ENCODE measurements at places on chromosomes 2 and 18.

DNA sequence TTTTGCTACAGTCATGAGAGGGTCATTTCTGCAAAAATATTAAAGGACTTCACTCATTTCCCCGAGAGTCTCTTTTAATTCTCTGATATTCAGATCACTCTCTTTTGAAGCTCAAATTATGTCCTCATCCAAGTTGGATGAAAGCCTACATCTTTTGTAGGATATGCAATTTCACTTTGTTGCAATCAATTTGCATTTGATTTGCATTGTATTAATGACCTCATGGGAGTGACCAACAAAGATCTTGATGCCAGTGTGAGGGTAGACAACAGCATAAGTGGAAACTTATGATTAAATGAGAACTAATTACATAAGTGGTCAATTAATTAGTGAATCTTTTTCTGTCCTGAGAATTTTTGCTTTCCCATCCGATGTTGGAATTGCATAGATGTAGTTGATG, 60.3 kb upstream of the UPP2 start:
- no peak for DNase-seq

GRCh38 chr2:206846981-206847834, 81.8 kb downstream of the FASTKD2 start:
- no peak for DNase-seq

DNA sequence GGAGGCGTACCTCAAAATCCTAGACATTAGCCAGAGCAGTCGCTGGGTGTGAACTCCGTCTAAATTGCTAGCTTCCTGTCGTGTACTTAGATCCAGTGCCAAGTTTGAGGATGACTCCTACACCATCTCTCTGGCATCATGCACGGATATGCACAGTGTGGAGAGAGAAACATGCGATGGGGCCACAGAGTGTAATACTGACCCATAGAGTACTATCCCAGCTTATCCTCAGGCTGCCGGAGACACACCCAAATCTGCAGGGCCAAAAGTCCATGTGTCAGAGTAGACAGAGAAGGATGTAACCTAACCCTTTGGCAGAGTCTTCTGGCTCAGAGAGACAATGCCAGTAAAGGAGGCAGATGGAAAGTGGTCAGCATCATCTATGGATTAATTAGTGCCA, 84.2 kb downstream of the ARL4C start:
- no peak for DNase-seq

DNA sequence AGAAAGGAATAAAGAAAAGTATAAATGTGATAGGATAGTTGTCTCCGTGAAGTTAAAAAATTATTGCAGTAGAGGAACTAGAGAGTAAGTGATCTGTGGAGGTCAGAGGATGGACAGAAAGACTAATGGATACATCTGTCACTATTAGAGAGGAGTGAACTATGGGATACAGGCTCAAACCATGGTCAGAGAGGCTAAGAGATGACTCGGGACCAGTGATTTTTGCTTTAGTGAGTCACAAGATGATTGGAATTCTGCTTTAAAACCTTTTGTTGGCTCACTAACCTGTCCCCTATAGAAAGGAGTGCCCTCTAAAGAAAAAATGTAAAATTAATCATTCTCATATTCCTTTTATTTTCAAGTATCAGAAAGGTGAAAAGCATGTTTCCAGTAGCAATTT, 30.3 kb downstream of the ALMS1 start:
- DNase-seq, result no peak

DNA sequence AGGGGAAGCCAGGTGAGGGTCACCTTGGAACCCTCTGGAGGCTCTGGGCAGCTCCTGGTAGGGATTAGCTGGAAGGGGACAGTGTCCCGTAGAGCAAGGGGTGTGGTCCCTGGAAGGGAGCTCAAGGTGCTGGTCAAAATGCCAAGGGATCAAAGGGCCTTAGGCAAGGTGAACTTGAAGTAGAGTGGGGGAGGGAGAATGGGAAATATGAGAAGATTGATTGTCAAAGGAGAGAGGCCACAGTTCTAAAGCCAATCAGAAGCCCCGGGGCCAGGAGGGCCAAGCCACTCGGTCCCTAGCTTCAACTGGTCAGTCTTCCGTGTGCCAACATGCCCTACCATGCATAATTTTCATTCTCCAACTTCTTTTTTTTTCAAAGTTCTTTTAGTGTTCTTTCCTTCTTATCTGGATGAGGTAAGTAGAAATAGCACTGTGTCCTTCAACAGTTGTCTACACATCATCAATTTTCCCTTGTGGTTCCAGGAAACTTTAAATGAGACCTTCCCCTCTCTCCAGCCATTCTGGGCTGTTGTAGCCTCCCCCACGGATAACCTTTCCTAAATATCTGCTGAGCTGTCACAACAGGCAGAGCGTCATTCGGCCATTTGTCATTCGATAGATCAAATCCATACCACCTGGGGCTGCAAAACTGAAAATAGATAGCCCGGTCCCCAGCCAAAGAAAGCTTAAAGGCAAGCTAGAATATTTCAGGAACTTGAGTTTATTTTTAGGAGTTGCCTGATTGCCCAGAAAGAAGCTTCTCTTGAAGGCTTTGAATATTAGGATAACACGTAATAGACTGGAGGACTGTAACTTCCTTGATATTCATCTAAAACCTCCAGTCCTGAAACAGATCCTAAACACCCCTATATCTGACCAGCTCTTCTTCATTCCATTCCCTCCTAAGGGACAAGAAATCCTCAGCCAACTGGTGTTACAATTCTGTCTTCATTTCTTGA, 83.3 kb downstream of the ALPK2 start:
- DNase-seq, result no peak

DNA sequence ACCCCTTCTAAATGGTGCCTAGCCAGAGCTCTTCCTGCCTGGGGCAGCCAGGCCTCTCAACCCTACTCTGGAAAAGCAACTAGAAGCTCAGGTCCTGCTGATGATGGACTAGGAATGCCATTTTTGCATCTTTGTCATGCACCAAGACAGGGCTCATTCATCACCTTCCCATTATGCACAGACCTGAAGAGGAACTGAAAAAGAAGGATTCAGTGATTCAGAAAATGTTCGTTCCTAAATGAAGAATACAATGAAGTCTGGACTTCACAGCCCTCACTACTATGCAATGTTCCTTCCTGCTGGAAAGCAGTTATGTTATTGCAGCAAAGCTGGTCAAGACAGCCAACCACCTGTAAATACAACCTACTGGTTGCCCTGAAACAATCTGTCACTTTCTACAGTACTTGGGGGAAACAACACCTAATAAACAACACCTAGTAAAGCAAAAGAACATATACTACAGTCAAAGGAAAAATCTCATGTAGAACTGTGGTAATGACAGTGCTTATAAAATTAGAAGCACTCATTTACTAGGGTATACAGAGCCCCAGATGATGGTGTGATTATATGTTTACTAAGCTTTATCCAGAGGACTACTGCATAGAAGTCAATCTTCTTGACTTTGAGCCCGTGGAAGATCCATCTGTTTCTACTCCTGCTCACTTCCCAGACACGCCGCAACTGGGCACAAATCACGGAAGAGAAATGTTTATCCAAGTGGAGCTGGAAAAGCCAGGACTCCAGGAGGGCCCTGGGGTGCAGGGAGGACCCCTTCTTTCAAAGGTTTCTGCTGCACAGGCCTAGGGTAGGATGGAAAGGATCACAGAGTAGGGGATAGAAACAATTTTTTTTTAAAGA, 103.1 kb upstream of the THOC1 start:
- DNase-seq, result no peak

DNA sequence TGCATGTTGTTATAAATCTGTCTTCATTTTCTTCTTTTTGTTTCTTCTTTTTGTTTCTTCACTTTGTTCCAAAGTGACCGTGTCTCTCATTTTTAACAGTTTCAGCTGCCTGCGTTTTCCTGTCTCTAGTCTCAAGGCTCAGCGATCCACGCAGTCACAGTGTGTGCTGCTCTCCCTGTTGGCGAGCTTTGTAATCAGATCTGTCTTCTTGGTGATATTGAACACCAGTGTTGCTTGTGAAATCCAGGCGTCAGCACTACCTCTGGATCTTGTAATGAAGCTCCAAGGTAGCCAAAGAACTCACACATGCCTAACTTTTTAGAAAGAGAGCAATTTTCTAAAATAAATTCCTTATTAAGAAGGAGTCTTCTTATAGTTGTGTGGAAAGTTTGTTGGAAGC, 13.2 kb downstream of the SNTG2 start:
- DNase-seq, result no peak

GRCh38 chr2:230904856-230905447, 20.1 kb downstream of the GPR55 start:
- peak; percentile 62 for DNase-seq

- peak; percentile 61 for DNase-seq
These were observed 12.3 kb upstream of the NEU4 start for GRCh38 chr2:241796610-241797138.

GRCh38 chr18:11885278-11885947, 22.7 kb downstream of the MPPE1 start:
- no peak for DNase-seq

GRCh38 chr2:207423886-207424285, 105.9 kb upstream of the CREB1 start:
- no peak for DNase-seq

DNA sequence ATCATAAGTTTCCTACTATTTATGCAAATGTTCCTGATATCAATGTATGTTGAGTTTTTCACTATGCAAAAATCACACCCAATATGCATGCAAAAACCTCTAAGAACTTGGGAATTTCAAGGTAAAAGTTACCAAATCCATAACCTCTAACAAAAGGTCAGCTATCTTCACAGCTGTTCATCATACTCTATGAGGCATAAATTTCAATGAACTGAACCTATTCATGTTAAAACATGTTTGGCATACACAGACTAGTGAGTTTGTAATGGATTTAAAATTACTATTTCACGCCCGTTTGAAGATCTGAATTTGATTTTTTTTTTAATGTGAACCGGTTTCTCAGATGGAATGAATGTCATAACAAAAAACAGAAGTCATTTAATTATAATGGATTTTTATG, 100.2 kb downstream of the ATAD2B start:
- DNase-seq, result no peak

DNA sequence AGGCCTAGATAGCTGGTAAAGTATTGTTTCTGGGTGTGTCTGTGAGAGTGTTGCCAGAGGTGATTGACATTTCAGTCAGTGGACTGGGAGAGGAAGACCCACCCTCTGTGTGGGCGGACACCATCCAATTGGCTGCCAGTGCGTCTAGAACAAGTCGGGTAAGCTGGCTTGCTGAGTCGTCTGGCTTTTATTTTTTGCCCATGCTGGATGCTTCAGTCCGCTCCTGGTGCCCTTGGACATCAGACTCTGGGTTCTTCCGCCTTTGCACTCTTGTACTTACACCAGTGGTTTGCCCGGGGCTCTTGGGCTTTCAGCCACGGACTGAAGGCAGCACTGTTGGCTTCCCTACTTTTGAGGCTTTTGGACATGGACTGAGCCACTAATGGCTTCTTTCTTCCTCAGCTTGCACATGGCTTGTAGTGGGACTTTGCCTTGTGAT, 24.3 kb downstream of the DIS3L2 start:
- no peak for DNase-seq

GRCh38 chr18:43934322-43934721, 657.0 kb upstream of the SYT4 start:
- DNase-seq, result no peak

DNA sequence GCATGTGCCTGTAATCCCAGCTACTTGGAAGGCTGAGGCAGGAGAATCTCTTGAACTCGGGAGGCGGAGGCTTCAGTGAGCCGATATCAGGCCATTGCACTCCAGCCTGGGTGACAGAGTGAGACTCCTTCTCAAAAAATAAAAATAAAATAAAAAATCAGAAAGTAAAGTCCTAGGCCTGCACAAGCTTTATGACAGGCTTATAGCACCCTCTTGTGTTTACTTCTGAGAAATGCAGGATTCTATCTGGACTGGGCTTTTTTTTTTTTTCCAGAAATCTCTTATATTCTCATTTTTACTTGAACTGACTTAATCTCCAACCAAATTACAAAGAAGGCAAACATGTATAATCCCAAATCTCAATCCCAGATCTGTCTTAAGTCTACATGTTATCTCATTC, 26.1 kb upstream of the REG3G start:
- no peak for DNase-seq

DNA sequence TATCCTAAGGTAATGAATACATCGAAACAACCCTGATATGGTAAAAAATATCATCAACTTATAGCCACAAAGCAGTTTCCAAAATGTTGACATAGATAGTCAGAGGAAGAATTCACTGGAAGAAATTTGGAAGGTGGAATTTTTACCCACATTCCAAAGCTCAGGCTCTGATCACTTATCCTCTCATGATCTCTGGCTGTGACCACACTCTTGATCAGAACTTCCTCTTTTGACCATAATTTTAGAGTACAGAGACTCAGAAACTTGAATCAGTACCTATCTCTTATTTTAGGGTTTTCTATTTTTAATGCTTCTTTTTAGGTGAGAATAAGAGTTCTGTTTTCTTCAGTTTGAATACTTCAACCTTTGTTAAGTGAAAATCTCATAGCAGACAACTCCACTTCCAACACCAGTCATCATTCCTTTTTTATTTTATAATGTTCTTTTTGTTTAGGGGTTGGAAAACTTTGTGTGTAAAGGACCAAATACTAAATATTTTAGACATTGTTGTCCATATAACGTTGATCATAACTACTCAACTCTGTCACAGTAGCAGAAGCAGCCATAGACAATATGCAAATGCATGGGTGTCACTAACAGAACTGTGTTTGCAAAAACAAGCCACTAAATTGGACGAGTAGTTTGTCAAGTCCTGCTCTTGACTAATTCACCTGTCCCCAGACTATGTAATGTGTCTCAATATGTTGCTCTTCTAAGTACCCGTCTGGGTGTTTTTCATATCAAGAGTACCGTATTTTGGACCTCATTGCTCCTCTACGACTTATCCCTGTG, 891.6 kb upstream of the CRIM1 start:
- no peak for DNase-seq

DNA sequence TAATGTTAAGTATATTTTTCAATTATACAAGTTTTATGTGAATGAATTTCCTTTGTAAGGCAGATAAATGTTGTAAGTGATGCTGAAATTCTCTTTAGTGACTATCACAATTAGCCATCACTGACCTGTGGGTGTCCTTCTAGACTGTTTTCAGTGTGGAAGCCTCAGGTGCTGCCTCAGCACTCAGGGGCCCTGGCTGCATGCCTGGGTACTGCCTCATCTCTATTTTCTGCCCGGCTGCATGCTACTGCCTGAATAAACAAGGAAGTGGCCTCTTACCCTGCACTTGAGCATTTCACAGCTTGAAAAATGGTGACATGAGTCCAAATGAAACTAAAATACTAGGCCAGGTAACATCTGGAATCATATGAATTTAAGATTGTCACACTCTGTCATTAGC, 787.6 kb upstream of the SALL3 start:
- no peak for DNase-seq

- DNase-seq, result no peak
These were observed 130.2 kb downstream of the CHST9 start for GRCh38 chr18:27054926-27055325.

DNA sequence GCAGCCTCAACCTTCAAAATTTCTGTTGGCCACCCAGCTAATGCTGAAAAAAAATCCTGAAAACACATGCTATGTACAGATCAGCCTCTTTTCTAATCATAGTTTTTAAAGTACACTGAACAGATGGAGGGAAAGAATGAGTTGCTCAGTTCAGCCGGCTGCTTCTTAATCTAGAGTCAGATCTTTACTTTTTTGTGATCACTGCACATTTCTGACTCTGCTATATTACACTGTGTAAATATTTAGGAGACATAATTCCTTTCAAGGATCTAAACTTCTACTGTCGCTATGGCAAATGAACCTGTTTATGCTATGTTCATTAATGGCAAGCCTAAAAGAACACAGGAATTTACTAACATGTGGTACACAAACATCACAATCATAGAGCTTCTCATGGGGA, 114.2 kb downstream of the SRBD1 start:
- DNase-seq, result no peak
